Right lung (tissue), 10 donors: ENCODE measurements at places on chromosomes 4 and X. TPM values are rescaled to one million over a fixed set of nuclear protein-coding genes. Genes with fewer than 3 reads are reported as not detected.

PNMA6F gene
- polyA plus RNA-seq = not detected

DNA sequence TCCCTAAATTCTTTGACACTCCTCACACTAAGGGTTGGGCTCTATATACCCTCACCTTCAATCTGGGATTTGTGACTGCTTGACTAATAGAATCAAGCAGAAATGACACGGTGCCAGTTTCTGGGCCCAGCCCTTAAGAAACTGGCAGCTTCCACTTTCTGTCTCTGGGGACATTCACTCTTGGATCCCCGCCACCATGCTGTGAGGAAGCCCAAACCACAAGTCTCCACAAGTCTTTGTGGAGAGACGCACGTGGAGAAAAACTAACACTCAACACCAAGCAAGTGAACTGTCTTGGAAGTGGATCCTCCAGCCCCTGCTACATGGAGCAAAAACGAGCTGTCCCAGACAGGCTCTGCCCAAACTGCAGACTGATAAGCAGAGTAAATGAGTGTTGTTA, 1.1 kb upstream of the EDNRA start:
- DNase-seq = no peak

PRDM8 gene
- 0.62 TPM for polyA plus RNA-seq

- no peak for DNase-seq
Observed at GRCh38 chr4:185542626-185543315, 7.5 kb upstream of the PDLIM3 start.
